HepG2 (cell line): ENCODE measurements at places on chromosomes 7 and 10.

DNA sequence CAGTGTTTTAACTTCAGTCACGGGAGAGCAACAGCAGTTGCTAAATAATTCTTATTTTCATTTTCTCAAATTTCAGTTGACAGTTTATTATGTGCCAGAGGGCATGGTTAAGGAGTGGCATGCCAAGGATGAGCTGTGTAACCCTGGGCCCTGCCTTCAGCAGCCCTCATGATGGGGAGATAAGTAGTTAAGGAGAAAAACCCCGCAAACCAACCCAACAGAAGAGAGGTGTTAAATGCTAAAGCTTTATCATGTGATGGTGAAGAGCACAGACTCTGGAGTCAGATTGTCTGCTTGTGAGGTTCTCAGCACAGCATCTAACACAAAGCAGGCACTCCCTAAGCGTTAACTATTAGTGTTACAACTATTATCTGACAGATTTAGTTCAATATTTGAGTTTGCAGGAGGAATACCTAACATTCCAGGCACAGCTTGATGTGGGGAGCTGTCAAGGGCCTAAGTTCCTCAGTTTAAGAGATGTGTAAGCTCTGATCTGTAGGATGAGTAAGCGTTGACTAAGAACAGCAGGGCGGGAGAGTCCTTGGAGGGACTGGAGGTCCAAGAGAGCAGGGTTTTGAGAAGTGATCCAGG, 29.6 kb downstream of the STAM start:
- peaks cover 66% of the 10 kb centered on the region for H3K4me1 ChIP-seq
- no peaks in the 10 kb centered on the region for H3K27me3 ChIP-seq
- H3K36me3 ChIP-seq, result peaks cover 1% of the 10 kb centered on the region; the same call in 1 of the 2 replicates
- peak; percentile 91 for DNase-seq
- H3K27ac ChIP-seq, result peak overlapping the region; percentile 54
- no peak overlapping the region for H3K4me3 ChIP-seq

DNA sequence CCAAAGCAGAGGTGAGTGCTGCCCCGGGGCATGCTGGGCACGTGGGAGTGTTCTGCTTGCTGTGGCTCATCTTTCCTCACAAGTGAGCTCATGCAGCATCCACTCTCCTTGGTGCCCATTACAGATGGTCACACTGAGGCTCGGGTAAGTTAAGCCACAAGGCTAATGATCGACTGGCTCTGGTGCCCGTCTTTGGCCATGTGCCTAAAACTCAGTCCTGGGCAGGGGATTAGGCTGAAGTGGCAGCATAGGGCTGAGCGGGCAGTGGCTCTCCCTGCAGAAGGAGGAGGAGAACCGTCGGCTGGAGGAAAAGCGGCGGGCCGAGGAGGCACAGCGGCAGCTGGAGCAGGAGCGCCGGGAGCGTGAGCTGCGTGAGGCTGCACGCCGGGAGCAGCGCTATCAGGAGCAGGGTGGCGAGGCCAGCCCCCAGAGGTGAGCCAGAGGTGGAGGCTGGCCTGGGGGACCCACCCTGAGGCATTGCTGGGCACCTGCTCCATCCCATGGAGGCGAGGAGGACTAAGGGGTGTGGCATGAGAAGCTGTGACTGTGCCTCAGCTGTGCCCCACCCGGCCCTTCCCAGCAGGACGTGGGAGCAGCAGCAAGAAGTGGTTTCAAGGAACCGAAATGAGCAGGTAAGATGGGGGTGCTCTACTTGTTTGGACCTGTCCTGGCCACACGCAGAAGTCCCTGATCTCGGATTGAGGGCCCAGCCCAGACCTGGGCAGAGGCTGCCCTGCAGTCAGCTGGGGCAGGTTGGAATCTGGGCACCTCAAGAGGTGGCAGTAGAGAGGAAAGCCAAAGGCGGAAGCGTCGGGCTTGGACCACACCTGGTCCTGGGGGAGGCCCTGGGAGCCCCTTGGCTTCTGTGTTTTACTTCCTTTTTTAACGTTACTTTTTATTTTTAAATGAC, 7.3 kb downstream of the PGAM2 start:
- H3K27me3 ChIP-seq, result no peaks in the 10 kb centered on the region
- H3K4me3 ChIP-seq, result no peak overlapping the region
- peaks cover 12% of the 10 kb centered on the region for H3K4me1 ChIP-seq
- no peak for DNase-seq

DNA sequence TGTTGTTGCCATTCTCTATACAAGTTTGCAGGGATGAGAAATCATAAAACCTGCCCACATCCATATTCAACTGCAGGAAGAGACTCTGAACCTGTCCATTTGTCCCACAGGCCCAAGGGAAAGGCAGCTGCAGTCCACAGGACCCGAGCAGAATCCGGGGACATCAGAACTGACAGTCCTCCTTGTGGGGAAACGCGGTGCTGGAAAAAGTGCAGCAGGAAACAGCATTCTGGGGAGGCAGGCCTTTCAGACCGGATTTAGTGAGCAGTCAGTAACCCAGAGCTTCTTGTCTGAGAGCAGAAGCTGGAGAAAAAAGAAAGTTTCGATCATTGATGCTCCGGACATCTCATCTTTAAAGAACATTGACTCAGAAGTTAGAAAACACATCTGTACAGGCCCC, 23.5 kb downstream of the GIMAP8 start:
- peaks cover 3% of the 10 kb centered on the region; the same call in 1 of the 2 replicates for H3K27me3 ChIP-seq
- no peak overlapping the region for H3K4me3 ChIP-seq
- DNase-seq, result no peak
- H3K4me1 ChIP-seq, result peaks cover 7% of the 10 kb centered on the region

- no peak overlapping the region for H3K27ac ChIP-seq
- no peaks in the 10 kb centered on the region for H3K36me3 ChIP-seq
- no peaks in the 10 kb centered on the region for H3K27me3 ChIP-seq
Measured at GRCh38 chr7:134636008-134636449, 10.6 kb upstream of the BPGM start.

DNA sequence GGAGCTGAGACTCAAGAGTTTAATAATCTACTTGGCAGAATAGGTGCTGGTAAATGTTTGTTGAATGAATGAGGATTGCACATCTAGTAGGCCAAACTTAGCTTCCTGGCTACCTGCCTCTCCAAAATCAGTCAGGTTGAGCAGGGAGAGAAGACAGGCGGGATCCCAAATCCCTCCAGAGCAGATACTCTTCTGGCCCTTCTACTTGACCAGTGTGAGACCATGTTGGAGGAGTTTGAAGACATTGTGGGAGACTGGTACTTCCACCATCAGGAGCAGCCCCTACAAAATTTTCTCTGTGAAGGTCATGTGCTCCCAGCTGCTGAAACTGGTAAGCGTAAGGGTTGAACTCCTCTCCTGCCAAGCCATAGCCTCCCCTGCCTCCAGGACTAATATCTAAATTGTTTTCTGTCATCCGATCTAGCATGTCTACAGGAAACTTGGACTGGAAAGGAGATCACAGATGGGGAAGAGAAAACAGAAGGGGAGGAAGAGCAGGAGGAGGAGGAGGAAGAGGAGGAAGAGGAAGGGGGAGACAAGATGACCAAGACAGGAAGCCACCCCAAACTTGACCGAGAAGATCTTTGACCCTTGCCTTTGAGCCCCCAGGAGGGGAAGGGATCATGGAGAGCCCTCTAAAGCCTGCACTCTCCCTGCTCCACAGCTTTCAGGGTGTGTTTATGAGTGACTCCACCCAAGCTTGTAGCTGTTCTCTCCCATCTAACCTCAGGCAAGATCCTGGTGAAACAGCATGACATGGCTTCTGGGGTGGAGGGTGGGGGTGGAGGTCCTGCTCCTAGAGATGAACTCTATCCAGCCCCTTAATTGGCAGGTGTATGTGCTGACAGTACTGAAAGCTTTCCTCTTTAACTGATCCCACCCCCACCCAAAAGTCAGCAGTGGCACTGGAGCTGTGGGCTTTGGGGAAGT, 2.2 kb upstream of the MBLAC1 start:
- H3K4me3 ChIP-seq, result no peak overlapping the region
- no peak for DNase-seq
- H3K36me3 ChIP-seq, result no peaks in the 10 kb centered on the region

GRCh38 chr10:75469006-75469616, 37.7 kb downstream of the LRMDA start:
- H3K27me3 ChIP-seq, result no peaks in the 10 kb centered on the region
- no peak overlapping the region for H3K27ac ChIP-seq
- 0 out of 2 replicates have a peak, but pooled peaks cover 5% of the 10 kb centered on the region for H3K4me1 ChIP-seq
- H3K36me3 ChIP-seq, result peaks cover 4% of the 10 kb centered on the region; the same call in 1 of the 2 replicates
- H3K4me3 ChIP-seq, result no peak overlapping the region

- no peak overlapping the region for H3K4me3 ChIP-seq
- H3K4me1 ChIP-seq, result peaks cover 22% of the 10 kb centered on the region
- DNase-seq, result no peak
- no peak overlapping the region for H3K27ac ChIP-seq
Measured at GRCh38 chr7:155860840-155861479, 48.7 kb upstream of the SHH start.

DNA sequence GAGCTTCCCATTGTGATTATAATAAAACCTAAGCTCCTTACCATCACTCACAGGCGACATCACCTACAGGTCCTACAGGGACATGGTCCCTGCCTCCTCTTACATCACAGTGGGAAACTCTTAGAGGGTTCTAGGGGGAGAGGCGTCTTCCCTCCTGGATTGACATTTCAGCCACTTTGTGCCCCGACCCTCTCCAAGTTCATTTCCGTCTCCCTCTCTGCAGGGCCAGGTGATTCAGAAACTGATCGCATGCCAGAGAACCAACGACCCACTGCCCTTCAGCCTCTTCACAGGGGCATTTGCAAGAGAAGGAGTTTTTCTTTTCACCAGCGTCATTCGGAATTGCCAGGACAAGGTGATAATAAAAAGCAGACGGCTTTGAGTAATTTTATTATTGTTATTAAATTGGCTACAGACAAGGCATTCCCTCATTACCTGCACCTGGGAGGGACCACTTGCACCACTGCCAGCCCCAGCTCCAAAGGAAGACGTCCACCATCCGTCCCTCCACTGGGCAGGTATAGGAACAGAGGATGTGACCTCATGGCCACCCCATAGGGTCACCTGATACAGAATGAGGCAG, 85.8 kb upstream of the CUX1 start:
- no peak overlapping the region for H3K27ac ChIP-seq
- no peak for DNase-seq
- H3K4me3 ChIP-seq, result no peak overlapping the region
- H3K36me3 ChIP-seq, result no peaks in the 10 kb centered on the region

GRCh38 chr7:115008465-115009114, 86.7 kb downstream of the MDFIC start:
- no peaks in the 10 kb centered on the region for H3K36me3 ChIP-seq
- DNase-seq, result no peak
- peaks cover 7% of the 10 kb centered on the region for H3K4me1 ChIP-seq
- H3K4me3 ChIP-seq, result no peak overlapping the region
- no peaks in the 10 kb centered on the region for H3K27me3 ChIP-seq
- no peak overlapping the region for H3K27ac ChIP-seq

DNA sequence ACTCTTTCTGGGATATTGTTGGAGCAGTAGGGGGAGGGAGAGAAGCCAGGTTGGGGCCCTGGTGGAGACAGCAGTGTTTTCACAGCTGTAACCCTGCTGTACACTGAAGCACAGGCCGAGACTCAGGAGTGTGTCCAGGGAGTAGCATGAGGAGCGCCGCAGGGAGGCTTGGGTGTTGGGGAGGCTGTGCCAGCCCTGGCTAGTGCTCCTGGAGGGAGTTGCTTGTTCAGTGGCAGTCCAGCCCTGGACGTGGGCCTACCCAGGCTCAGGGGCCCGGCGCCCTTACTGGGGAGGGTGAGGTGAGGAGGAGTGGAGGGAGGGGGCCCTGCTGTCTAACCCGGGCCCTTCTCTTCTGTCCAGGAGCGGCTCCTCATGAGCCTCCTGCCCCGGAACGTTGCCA, 35.9 kb downstream of the ADCY1 start:
- H3K4me1 ChIP-seq, result no peaks in the 10 kb centered on the region
- H3K36me3 ChIP-seq, result no peaks in the 10 kb centered on the region
- DNase-seq, result no peak
- no peak overlapping the region for H3K27ac ChIP-seq
- no peak overlapping the region for H3K4me3 ChIP-seq

- peak; percentile 29 for DNase-seq
- H3K4me1 ChIP-seq, result no peaks in the 10 kb centered on the region
- no peaks in the 10 kb centered on the region for H3K27me3 ChIP-seq
- no peak overlapping the region for H3K4me3 ChIP-seq
Measured at GRCh38 chr10:16809074-16809718, 8.0 kb downstream of the RSU1 start.

DNA sequence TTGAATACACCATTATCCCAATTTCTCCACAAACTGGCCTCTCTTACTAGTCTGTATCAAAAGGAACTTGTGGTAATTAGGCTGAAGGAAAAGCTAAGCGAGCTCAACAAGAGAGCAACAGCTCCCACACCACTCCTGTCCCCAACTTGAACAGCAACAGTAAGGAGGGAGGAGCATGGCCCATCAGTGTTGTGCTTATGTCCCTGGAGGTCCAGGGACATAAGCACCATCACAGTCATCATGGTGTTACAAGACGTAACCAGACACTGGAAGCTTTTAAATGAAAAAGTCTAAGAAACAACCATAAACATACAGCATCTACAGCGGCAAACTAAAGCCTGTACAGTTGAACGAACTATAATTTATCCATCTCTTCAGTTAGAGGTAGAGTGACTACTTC, 989 bp downstream of the ERLIN1 start:
- peaks cover 52% of the 10 kb centered on the region for H3K4me1 ChIP-seq
- H3K27me3 ChIP-seq, result no peaks in the 10 kb centered on the region; the same call in 2 of the 3 replicates
- no peaks in the 10 kb centered on the region for H3K36me3 ChIP-seq

DNA sequence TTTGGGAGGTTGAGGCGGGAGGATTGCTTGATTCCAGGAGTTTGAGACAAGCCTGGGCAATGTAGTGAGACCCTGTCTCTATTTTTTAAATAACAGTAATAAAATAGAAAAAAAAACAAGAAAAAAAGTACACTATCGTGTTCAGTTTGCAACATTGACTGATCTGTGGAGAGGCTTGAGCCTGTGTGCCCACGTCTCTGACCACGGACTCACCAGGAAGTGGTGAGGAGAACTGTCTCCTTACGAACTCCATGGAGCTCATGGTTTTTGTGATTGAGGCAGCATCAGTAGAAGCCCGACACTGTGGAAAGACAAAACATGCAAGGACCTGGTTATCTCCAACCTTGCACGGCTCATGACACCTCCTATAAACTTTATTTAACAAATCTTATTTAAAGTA, 23.9 kb upstream of the DNAJB6 start:
- DNase-seq, result no peak
- H3K27me3 ChIP-seq, result peaks cover 1% of the 10 kb centered on the region; the same call in 1 of the 2 replicates
- no peaks in the 10 kb centered on the region for H3K36me3 ChIP-seq
- H3K4me3 ChIP-seq, result no peak overlapping the region

- no peak overlapping the region for H3K4me3 ChIP-seq
- no peaks in the 10 kb centered on the region for H3K4me1 ChIP-seq
- H3K36me3 ChIP-seq, result no peaks in the 10 kb centered on the region
Measured at GRCh38 chr7:49783446-49783845, 10.0 kb downstream of the VWC2 start.

DNA sequence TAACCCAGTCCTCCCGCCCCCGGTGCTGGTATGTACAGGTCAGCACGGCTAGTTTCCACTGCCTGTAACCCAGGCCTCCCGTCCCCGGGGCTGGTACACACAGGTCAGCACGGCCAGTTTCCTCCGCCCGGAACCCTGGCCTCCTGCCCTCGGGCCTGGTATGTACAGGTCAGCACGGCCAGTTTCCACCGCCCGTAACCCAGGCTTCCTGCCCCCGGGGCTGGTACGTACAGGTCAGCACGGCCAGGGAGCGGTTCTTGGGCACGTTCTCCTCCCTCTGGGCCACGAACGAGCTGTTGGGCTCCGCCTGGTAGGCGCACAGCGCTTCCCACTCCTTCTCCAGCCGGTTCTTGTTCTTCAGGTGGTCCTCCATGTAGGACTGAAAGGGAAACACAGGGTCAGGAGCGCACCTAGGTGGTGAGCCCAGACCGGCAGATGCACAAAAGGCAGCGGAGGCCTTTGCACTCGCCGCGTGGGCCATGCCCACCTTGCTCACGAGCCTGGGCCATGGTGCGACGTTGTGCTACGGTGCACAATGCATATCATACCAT, 284.4 kb downstream of the DNAJB6 start:
- no peak for DNase-seq
- H3K27me3 ChIP-seq, result peaks cover 62% of the 10 kb centered on the region; the same call in 2 of the 3 replicates
- no peaks in the 10 kb centered on the region for H3K4me1 ChIP-seq
- no peak overlapping the region for H3K4me3 ChIP-seq
- H3K27ac ChIP-seq, result no peak overlapping the region
